ENCODE measurements at places on chromosomes 13 and 19. TPM values are rescaled to one million over a fixed set of nuclear protein-coding genes. Genes with fewer than 3 reads are reported as not detected.

DNA sequence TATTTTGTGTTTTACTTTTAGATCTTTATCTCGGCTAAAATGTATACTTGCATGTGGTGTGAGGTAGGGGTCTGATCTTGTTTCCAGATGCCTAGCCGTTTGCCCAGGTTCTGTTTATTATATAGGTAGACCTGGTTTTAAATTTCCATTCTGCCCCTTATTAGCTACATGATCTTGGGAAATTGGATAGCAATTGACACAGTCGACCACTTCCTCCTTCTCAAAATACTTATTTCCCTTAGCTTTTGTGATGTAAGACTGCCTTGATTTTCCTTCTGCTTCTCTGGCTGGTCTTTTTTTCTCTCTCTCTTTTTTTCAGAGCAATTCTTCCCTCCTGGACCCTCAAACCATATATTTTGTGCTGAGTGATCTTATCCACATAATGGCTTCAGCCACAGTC, 3.0 kb upstream of the PGLYRP1 start:
- H3K4me1 ChIP-seq, result no peaks in the 10 kb centered on the region
- no peak for DNase-seq
- no peak overlapping the region for H3K4me3 ChIP-seq

DNA sequence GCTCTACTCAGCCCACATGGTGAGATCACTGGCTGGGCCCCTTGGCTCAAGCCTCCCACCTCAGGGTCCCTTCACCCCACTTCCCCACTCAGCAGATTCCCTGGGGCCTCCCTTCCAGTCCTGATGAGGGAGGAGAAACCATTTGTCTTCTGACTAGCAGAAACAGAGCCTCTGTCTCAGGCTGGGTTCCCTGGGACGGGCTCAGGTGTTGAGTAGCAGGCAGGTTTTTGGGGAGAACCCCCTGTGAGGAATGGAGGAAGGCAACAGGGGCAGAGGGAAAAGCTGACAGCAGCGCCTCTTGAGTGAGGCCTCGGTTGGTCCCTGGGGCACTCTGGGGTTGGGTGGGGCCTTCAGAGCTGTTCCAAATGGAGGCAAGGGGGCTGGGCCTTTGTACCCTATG, 452.2 kb downstream of the TSHZ3 start:
- H3K27me3 ChIP-seq, result no peaks in the 10 kb centered on the region
- H3K36me3 ChIP-seq, result no peaks in the 10 kb centered on the region
- H3K4me1 ChIP-seq, result no peaks in the 10 kb centered on the region
- DNase-seq, result no peak

DNA sequence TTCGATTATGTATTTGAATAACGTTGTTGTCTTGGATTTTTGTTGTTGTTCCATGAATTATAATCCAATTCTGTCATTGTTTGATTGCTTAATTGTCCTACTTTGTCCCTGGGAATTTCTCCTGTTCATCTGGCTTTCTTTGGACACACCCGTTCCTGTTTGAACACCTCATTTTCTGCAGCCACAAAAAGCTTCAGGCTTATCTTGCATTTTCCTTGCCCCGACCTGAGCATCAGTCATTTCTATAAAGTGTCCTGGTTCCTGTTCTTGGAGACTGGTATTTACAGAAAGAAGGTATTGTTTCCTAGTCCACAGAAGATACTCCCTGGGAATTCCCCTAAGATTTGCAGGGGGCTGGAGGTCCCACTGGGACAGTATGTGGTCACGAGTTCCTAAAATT, 731.8 kb upstream of the ARGLU1 start:
- no peaks in the 10 kb centered on the region for H3K27me3 ChIP-seq
- H3K4me1 ChIP-seq, result no peaks in the 10 kb centered on the region
- no peak overlapping the region for H3K27ac ChIP-seq
- no peak overlapping the region for H3K4me3 ChIP-seq
- no peak for DNase-seq

GRCh38 chr13:62251734-62252133, 836.1 kb upstream of the PCDH20 start:
- H3K4me1 ChIP-seq, result no peaks in the 10 kb centered on the region
- no peak for DNase-seq
- no peak overlapping the region for H3K4me3 ChIP-seq
- H3K36me3 ChIP-seq, result no peaks in the 10 kb centered on the region

The SYCN gene
- not detected for total RNA-seq

Data from ovary (tissue), 10 donors.